CD4-positive, alpha-beta T cell treated with Interleukin-17A for 4 hours (primary cell): ENCODE measurements at places on chromosomes 12 and 14.
A peak's percentile ranks its signal among the peaks of the same experiment; 100 is the strongest.

DNA sequence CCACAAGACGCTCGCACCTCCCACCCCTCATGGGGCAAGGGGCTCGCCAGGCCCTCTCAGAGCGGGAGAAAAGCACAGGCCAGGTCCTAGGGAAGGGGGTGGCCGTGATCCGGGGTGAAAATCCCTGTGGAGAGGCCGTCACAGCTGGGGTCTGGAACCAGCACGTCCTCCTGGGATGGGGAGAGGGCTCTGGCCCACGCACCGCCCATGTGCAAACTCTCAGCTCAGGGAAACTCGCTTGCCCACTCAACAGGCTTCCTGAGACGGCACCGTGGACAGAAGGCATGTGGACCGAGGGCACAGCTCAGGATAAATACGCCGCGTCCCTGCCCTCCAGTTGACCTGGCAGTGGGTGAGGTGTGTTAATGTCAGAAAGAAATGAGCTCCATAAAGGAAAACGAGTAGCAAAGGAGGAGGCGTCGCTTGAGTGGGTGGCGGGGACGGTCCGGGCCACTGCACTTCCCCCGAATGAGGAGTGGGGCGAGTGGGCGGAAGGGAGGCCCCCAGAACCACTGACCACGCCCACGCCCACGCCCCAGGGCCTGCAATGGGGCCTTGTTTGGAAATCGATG is 57.6 kb upstream of the GALNT9 start:
- no peak for DNase-seq

GRCh38 chr14:99604766-99605298 is 825 bp upstream of the CCDC85C start:
- DNase-seq: no peak

DNA sequence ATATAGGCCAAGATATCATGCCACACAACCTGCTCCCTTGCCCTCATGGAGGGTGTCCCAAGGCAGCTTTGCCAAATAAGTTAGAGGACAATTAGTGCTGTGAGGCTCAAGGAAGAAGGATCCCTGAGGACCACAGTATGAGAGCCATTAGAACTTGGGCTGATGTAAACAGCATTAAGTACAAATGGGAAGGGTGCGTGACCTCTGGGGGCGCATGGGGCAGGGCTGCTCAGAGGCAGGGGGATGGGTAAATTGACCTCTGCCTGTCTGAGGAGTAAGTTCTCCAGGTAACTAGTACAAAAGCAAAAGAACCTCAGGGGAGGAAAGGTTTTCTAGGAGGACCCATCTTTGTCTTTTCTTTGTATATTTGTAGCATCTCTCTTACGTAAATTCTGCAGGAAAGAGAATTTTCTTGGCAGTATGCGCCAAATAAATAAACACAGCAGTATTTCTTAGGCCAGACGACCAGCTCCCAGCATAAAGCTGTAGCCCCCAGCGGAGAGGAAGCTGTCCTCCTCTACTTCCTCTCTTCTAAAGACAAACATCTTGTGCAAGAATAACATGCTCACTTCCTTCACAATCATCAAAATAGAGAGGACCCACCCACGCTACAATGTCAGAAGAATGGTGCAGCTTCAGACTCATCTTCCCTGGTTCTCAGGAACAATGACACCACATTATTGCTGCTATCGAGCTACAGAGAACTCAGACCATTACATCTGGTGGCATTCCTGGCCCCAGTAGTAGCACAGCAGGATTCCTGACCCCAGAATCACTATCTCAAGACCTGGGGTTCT is 16.4 kb upstream of the VWF start:
- peak; percentile 61 for DNase-seq

DNA sequence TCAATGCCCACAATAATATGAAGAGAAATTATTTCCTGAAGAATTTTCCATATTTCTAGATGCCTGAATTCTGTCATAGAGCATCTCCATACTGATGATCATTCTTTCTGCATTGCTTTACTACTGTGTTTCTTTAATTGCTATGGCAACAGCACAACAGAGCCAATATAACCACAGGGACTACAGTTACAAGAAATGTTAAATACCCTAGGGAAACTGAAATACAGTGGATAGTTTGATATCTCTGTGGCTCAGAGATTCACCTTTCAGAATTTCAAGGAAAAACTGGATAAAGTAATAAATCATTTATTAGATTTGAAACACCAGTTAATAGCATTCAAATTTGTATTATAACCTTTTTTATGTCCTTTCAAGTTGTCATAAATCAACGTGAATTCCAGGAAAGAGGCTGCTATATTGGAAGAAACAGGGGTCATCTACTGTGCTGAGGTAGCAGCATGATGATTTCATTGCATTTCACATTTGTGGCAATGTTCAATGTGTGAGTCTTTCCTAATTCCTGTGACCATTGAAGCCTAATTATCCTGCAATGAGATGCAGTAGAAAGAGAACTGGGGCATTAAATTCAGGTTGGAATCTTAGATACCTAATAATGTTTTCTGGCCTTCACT is 267.1 kb downstream of the LRFN5 start:
- no peak for DNase-seq

DNA sequence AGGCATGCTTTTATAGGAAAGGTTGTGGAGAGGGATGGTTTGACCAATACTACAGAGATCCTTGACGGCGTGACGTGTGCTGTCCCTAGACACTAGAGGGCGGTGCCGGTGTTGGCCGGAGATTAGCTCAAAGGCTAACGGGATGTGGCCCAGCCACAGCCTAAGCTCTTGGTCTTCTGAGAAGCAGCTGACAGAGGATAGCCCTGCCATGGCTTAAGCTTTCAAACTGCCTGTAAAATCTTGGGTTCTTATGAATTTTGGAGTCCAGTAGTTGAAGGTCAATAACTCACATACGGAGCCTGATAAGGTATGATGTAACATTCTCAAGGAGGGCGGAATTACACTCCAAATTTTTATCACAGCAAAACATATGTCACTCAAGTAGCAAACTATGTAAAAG is 515.7 kb upstream of the ATXN7L3B start:
- DNase-seq: no peak

- DNase-seq: no peak
Observed at GRCh38 chr14:103656756-103657133, 27.7 kb downstream of the KLC1 start.
